ENCODE measurements at places on chromosomes 1 and 21.

DNA sequence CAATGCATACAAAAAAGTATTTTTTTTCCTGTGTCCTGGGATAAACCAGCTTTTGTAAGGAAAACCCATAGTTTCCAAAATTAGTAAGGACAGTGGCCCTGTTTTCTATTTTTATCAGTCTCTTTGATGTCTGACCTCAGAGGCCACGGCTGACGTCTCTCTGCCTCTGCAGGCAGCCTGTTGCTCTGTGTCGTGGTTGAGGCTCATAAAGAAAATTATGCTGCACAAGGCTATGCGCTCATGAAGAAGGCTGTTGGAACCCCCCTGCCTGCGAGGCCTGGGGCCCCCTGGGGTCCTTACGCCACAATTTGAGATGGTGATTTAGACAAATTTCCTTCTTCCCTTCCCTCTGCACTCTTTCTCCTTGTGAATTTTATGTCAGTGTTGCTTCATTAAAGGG, 48.9 kb downstream of the AGPAT3 start:
- no peak for DNase-seq

- DNase-seq, result no peak
Observed at GRCh38 chr1:67336157-67336556, 28.5 kb downstream of the IL12RB2 start.

DNA sequence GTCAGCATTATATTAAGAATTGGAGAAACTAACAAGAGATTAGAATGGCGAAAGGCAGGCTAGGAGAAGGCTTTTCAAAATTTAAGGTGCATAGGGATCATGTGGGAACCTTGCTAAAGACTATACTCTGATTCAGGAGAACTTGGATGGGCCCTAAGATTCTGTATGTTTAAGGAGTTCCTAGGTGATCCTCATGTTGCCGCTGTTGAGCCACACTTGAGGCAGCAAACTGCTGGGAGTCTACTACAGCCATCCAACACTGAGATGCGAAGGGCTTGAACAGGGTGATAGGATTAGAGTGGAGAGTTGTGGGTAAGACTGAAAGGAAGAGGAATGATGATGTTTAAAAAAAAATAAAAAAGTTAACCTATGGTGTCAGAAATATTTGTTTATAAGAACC, 1013.2 kb downstream of the MRPL39 start:
- DNase-seq, result no peak

GRCh38 chr1:194289569-194290266, 1103.3 kb upstream of the B3GALT2 start:
- DNase-seq, result peak; percentile 66

DNA sequence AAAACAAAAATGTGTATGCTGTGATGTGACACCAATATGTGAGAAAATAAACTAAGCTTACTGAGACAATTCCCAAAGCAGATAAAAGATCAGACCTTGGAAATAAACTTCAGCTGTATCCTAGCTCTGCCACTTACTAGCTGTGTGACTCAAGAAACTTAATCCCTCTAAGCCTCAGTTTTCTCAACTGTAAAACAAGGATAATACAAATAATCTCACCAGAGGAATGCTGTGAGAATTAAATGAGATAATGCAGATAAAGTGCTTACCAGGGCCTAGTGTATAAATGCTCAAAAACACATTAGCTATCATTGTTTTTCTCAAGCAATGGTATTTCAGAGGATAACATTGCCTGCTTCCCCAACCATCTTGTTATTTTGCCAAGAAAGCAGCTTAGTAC, 2.1 kb downstream of the HEATR1 start:
- DNase-seq, result no peak

DNA sequence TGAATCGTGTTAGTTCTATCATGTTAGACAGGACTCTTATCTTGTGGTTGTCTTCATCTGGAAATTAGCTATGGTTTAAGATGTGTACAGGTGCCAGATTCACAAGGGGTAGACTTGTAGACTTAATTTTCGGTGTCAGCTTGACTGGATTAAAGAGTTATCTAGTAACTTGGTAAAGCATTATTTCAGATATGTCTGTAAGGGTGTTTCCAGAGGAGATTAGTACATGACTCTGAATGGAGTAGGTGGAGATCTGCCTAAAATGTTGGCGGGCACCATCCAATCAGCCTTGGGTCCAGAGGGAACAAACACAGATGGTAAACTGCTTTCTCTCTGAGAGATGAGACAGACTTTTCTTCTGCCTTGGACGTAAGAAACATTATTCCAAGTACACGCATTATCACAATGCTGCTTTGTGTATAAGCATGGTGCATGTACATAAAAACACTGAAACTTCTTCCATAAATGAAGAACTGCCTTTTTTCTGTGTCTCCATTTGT, 434.6 kb downstream of the SMYD3 start:
- DNase-seq, result no peak

DNA sequence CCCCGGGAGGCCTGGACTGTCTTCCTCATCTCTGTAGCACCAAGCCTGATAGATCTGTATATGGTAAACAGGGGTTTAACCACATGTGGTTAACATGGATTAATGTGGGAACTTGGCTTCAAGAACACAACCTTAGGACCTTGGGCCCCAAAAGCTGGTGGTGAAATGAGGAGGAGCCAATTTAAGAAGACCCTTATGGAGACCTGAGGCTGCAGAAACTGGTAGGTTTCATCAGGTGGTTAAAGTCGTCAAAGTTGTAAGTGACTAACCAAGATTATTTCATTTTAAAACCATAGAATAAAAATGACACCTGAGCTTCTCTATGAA, 14.0 kb downstream of the THEMIS2 start:
- DNase-seq, result peak; percentile 37

- no peak for DNase-seq
Observed at GRCh38 chr1:7441143-7441841, 329.8 kb upstream of the VAMP3 start.

- DNase-seq, result no peak
Observed at GRCh38 chr1:47023268-47024140, at the start of gene CYP4X1. Gene CYP4X1 (plus strand): TSS chr1:47023669. CDS start chr1:47023818, 149 bp downstream.

DNA sequence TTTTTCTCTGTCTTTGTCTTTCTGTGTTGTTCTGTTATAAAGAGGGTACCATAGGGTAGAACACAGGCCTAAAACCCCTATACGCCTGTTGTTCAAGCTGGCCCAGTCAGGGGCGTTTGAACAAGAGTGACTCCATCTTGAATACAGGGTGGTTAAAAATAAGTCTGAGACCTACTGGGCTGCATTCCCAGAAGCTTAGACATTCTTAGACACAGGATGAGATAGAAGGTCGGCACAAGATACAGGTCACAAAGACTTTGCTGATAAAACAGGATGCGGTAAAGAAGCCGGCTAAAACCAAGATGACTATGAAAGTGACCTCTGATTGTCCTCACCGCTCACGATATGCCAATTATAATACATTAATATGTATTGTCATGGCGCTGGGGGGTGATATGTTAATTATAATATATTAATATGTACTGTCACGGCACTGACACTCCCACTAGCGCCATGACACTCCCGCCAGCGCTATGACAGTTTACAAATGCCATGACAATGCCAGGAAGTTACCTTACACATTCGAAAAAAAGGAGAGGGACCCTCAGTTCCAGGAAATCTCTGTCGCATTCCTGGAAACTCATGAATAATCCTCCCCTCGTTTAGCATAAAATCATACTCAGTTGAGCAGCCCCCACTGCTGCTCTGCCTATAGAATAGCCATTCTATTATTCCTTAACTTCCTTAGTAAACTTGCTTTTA, 58.5 kb upstream of the KLHDC7A start:
- DNase-seq, result no peak

GRCh38 chr1:150513351-150513791, 2.2 kb upstream of the FALEC start:
- DNase-seq, result no peak

GRCh38 chr1:237232501-237232900, 190.5 kb downstream of the RYR2 start:
- DNase-seq, result no peak

DNA sequence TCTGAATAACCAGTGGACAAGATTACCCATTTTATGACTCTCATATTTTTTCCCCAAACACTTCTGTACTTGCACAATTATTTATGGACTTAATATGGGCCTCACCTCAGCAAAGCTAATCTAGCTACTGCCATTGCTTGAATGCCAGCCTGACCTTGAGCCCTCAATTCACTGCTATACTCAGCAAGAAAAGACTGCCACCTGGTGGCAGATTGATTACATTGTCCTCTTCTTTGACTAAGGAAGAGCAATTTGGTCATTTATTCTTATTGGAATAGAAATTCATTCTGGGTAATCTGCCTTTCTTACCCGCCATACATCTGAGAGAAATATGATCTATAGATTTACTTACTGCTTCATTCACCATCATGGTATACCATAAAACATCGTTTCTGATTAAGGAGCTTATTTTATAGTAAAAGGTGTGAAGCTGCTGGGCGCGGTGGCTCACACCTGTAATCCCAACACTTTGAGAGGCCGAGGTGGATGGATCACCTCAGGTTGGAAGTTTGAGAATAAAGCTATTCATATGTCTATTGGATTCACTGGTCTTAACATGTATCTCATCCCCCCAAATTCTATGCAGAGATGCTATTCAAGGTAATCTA, 32.9 kb upstream of the DIPK1A start:
- DNase-seq, result peak; percentile 65

DNA sequence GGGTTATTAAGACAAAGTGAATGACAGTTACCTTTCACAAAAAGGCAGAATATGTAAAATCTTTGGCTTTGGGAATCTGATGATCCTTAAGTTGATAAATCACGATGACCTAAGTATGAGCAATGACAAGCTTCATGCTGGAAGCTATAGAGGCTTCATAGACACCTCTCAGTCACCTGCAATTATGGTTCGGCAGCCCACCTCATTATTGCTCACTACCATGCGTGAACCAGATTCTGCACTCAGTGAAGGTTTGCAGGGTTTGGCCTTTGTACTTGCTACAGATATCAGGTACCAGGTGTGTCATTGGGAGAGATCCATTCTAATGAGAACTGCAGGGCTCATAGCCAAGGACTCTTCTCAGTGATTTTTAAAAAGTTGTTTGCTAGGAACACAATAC, 163.5 kb downstream of the KCTD3 start:
- no peak for DNase-seq

DNA sequence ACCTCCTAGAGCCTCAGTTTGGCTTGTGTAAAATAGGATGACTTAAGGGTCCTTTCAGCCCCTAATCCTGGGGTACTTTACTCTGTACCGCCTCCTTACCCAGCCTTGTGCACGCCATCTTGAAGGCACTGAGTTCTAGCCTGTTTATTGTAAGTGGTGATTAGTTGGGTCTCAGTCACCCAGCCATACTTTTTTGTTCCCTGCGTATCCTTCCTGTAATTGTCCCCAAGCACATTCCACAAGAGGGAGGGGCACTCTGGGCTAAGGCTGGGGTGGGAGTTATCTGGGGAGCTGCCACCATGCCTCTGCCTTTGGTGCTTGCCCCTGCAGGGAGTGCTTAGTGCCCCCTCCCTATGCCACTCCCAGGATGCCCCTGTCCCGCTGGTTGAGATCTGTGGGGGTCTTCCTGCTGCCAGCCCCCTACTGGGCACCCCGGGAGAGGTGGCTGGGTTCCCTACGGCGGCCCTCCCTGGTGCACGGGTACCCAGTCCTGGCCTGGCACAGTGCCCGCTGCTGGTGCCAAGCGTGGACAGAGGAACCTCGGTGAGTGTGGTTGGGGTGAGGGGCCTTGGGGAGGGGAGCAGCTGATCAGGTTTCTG, 856 bp downstream of the FDPS start:
- no peak for DNase-seq

- no peak for DNase-seq
Observed at GRCh38 chr1:230705289-230706019, 8.5 kb downstream of the AGT start.

DNA sequence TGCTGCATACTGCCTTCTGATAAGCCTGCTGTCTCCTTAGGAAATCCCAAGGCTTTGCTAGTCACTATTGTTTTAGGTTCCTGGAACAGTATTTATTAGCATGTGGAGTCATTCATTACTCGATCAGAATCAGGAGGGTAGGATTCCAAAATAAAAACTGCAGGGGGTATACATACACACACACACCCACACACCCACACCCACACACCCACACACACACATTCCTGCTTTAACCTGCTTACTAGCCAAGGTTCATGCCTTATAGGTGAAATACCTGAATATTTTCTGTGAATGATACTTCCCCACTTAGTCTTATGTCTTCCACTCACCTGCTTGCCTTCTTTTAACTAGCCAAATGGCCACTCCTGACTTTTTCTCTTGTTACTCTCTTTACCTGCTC, 325.1 kb downstream of the ADGRL2 start:
- DNase-seq, result no peak

- DNase-seq, result no peak
Observed at GRCh38 chr1:97640677-97641076, 280.2 kb downstream of the DPYD start.

- DNase-seq, result no peak
Observed at GRCh38 chr1:115301438-115302020, 36.5 kb downstream of the NGF start.

Measured in stimulated activated naive CD8-positive, alpha-beta T cell treated with anti-CD3 and anti-CD28 coated beads, Interleukin-15, amount 100 ng/mL, for 72 hours (primary cell).